ENCODE measurements at places on chromosomes 13 and 19.
A peak's percentile ranks its signal among the peaks of the same experiment; 100 is the strongest.

GRCh38 chr13:111204438-111205177, 89.5 kb downstream of the ARHGEF7 start:
- DNase-seq, result no peak

DNA sequence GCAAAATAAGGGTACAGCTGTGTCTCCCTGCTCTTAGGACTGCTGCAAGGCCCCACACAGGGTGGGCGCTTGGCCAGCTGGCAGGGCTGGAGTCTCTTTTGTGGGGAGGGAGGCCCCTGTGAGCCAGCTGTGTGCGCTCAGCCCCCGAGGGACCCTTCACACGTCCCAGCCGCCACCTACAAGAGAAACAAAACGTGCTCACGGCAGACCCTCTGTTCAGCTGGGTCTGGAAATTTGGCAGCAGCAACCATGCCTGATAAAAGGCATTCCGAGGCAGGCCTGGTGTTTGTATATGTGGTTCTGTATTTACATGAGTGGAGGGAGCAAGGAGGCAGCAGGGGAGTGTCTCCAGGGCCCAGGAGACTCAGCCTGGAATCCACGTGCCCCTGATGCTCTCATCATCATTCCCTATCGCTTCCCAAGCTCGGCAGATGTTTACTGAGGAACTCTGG, 49.7 kb downstream of the CRTC1 start:
- DNase-seq, result no peak

GRCh38 chr13:100573121-100573520, 15.5 kb downstream of the GGACT start:
- DNase-seq, result peak; percentile 56

- no peak for DNase-seq
These were observed 8.2 kb upstream of the SERTM1 start for GRCh38 chr13:36665630-36666029.

DNA sequence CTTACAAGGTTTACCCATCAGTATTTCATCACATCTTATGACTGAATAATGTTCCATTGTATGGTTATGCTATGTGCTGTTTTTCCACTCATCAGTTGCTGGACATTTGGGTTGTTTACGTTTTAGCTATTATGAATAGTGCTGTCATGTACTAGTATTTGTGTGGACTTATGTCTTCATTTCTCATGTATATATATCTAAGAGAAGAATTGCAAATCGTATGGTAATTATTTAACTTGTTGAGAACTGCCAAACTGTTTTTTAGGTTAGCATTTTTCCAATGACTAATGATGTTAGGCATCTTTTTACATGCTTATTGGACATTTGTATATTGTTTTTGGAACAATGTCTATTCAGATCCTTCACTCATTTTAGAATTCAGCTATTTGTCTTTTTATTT, 368.3 kb downstream of the LMO7 start:
- DNase-seq, result no peak

DNA sequence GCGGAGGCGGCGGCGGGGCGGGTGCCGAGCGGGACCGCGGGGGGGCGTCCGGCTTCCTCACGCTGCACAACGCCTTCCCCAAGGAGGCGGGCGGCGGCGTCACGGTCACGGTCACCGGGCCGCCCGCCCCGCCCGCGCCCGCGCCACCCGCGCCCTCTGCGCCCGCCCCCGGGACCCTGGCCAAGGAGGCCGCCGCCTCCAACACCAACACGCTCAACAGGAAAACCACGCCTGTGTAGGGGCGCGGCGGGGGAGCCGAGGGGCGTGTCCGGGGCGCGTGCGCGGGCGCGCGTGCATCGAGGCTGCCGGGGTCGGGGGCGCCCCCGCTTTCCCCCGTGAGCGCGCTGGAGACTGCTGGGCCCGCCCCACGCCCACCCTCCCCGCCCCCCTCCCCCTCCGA, 8.8 kb upstream of the CACNG6 start:
- peak; percentile 67 for DNase-seq

DNA sequence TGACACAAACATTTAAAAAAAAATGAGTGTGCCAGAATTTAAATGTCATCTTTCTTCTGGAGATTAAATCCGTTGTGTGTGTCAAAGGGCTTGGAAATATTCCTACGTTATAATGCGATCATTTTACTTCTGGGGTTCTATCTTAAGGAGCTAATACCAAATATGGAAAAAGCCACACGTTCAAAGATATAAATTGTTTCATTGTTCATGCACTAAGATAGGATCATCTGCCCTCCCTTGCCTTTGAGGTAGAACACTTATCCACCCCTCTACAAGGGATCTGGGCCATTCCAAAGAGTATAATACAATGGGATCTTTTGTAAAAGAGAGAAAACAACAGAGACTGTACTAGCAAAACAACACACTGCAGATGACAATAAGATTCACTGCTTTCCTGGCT, 64.9 kb downstream of the ANKRD10 start:
- no peak for DNase-seq

DNA sequence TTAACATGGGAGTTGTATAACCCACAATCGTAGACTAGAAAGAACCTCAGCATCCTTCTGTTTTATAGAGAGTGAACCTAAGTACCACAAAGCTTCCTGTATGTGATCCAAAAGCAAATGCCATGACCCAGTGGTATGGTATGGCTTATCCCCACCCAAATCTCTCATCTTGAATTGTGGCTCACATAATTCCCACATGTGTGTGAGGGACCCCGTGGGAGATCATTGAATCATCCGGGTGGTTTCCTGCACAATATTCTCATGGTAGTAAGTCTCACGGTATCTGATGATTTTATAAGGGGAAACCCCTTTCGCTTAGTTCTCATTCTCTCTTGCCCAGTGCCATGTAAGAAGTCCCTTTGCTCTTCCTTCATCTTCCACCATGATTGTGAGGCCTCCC, 587.9 kb downstream of the LMO7 start:
- DNase-seq, result no peak

All from hematopoietic multipotent progenitor cell (in vitro differentiated cells).